Fibroblast of skin of right biceps (primary cell): ENCODE measurements at places on chromosomes 6 and 20.

DNA sequence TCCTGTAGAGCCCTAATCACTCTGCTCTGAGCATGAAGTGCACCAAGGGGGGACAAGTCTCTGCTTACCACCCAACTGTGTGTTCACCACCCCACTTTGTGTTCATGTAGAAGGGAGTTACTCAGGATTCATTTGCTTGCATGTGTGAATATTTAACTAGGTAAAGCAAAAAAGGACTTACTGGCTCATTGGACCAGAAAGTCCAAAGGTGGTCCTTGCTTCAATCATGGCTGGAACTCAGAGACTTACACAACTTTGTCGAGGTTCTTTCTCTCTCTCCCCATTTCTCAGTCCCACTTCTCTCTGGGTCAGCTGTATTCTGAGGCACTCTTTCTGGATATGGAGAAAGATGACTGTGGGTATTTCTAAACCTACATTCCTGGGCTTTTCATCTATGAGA, 4.0 kb downstream of the TMEM200A start:
- no peak for DNase-seq

GRCh38 chr20:25340380-25340779, 50.3 kb downstream of the ABHD12 start:
- DNase-seq: no peak

GRCh38 chr20:11791835-11792567, 125.7 kb upstream of the BTBD3 start:
- DNase-seq: peak; percentile 40

DNA sequence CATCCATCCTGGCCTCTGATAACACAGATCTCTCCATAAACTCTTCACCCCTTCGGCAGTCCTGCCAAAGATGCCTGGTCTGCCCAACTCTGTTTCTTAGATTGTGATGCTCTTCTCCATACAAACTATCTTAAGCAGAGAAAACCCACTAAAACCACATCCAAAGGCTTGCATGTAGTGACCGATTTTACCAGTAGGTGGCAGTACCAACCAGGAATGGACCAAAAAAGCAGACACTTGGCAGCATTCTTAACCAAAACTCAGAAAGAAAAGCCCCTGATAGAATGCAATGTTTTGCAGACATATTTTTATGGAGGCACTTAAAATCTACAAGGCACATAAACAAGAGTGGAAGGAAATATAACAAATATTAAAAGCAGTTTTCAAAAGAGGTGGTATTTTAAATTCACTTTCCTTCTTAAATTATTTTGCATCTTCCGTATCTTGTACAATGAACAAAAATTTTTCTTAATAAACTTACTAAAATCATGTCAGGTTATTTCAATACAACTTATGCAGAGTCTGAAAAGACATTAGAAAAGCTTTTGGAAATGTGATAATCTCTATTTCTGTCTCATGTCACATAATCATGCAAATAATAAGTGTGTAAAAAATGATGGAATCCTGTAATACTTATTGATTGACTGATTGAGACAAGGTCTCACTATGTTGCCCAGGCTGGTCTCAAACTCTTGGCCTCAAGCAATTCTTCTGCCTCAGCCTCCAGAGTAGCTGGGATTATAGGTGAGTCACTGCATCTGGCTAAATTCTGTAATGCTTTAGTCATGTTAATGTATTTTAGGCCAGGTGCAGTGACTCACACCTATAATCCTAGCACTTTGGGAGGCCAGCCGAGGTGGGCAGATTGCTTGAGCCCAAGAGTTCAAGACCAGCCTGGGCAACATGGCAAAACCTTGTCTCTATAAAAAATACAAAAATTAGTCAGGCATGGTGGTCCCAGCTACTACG, 29.4 kb downstream of the LRP11 start:
- peak; percentile 66 for DNase-seq

GRCh38 chr20:1881240-1881835, 13.9 kb upstream of the SIRPA start:
- DNase-seq: no peak

DNA sequence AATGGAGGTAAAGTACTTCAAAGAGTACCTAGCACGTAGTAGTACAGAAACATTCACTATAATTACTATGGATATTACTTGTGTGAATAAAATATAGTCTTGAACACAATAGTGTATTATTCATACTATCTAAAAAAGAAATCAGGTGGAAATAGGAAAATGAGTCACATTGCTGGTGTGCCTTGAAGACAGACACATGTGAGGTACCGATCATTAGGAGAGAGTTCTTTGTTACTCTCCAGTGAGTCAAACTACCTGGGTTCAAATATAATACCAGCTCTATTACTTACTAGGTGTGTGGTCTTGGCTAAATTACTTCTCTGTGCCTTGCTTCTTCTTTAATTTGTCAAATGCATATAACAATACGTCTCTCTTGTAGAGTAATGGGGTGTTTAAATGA, 50.8 kb upstream of the BEND6 start:
- DNase-seq: no peak

GRCh38 chr20:2042400-2042799, 48.5 kb upstream of the PDYN start:
- DNase-seq: peak; percentile 64

DNA sequence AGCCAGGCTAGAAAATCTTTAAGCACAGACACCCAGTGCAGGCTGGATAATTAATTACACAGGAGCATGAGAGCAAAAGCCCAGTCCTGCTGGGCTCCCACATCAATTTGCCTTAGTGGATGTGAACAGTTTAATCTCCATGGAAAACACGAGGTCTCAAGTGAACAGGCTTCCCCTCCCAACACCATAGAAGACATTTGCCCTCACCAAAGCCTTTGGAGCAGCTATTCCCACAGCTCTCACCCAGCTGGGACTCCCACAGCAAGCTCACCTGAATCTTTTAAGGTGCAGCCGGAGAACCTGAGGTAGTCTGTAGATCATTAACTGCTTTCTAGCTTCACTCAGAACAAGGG, 12.0 kb downstream of the TOMM6 start:
- no peak for DNase-seq

- DNase-seq: no peak
Observed at GRCh38 chr6:130382872-130383490, 17.2 kb downstream of the TMEM200A start.

GRCh38 chr20:32457479-32457986, 99.4 kb downstream of the ASXL1 start:
- DNase-seq: peak; percentile 55

GRCh38 chr6:167399599-167399998, 74.7 kb downstream of the TTLL2 start:
- DNase-seq: no peak

DNA sequence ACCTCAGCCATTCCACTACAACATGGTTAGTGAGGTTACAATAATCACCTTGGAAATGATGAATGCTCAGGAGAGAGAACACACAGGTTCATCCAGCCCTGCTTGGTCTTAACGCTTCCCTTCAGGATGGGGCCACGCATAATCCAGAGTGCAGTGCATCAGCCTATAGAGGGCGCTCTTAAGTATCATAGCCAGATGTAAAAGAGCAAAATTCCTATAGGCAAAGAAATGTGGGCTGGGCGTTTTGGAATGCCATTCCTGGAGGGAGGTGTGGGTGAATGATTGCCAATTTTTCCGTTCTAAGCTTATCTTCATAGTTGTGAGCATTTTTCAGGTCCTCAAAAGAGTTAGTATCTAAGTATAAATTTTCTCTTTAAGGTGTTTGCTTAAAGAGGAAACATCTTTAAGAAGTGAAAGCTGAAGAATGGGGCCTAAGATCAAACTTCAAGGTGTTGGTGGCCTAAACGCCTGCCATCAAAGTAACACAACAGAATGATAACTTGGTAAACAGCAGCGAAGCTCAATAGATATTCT, 1.8 kb downstream of the RIPOR2 start:
- DNase-seq: peak; percentile 27

DNA sequence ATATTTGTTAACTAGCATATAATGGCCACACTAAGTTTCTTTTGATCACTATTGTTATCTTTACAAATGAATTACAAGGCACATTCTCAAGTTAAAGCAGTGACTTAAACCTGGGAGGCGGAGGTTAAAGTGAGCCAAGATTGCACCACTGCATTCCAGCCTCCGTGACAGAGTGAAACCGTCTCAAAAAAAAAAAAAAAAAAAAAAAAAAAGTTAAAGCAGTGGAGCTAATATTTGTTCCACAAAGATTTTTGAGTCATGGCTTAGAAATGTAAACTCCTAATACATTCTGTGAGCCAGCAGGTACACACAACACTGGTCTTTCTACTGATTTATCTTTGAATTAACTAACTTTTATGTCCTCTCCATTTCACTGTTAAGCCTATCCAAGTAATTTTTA, 221.7 kb upstream of the HTR1E start:
- no peak for DNase-seq

- DNase-seq: peak; percentile 51
Observed at GRCh38 chr6:76862936-76863335, 600.4 kb downstream of the HTR1B start.

DNA sequence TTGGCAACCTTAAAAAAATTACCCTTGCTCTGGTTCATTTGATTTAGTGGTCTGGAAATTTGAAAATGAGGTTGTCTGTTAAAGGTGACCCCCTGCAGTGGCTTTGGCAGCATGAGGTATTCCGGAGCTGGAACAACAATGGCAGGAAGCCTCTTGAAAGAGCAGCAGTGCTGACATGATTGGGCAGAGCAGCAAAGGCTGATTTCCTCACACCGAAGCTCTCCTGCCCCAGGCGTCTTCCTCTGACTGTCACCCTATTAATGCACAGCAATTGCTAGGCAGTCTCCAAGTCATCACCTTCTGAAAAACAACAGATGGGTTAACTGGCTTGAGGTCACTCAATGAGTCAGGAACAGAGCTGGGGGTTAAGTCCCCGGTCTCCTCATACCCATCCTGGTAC, 241.8 kb upstream of the MMS22L start:
- DNase-seq: peak; percentile 6
